ENCODE measurements at places on chromosomes 2 and 18.

DNA sequence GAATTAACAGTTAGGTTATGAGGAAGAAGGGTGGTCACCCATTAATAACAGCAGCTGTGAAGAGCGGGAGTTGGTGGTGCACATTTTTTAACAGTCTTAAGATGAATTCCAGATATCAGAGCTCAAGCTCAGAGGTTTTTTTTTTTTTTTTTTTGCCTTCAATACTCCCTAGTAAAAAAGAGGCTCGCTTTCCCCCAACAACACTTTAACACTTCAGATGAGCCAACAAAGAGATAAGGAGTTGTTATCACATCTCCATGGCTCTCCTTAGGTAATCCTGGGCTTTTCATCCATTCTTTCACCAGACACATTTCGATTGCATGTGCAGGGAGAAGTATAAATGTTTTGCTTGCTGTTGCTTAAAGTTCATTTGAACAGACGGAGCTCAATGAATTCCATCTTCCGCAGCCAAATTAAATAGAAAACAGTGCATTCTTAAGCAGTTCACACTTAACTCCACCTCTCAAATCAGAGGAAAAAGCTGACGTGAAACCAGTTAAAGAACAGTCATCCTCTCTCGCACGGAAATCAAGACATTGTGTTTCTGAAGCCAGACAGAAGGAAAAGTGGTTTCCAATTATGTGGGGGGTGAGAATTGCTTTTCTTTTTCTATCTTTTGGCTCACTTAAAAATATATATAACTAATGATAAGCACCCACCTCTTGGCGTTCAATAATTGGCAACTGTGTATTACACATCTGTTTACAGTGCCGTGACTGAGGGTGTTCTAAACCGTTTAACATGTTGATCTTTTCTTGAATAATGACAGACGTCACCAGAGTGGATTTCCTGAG lies 118.2 kb downstream of the ZNF521 start:
- no peak for DNase-seq

DNA sequence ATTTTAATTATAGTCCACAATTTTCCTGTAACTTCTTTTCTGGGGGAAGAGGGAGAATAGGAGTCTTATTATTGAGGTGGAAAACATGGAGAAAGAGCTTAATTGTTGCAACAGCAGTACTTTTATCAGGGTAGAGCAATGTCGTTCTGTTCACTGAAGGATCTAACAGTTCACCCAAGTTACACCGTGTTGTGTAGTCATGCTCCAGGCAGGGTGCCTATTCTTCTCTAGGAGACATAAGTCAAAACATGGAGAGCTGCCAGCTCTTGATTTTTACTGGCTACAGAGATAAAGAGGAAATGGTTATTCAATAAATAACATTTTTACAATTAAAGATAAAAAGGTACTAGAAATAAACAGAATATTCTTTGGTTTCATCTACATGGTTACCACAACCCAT lies 594.3 kb upstream of the NETO1 start:
- peak; percentile 81 for DNase-seq

GRCh38 chr18:51162617-51163016 lies 34.9 kb downstream of the MEX3C start:
- no peak for DNase-seq

GRCh38 chr2:70515938-70516337 lies 37.7 kb downstream of the TGFA start:
- no peak for DNase-seq

DNA sequence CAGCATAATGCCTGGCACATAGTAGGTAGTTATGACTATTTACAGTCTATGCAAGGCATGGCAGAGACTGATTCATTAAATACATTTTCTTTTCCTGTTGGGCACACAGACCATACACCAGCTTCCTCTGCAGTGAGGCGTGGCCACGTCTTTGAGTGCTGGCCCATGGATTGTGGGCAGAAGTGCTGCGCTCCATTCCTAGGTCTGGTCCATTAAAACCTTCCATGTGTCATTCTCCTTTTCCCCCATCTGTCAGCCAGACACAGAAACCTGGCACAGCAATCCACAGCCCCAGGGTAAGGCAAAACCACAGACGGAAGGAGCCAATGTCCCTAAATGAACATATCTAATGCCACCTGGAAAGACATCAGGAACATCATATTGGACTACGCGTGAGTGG lies 141.9 kb downstream of the TTC32 start:
- DNase-seq: no peak

DNA sequence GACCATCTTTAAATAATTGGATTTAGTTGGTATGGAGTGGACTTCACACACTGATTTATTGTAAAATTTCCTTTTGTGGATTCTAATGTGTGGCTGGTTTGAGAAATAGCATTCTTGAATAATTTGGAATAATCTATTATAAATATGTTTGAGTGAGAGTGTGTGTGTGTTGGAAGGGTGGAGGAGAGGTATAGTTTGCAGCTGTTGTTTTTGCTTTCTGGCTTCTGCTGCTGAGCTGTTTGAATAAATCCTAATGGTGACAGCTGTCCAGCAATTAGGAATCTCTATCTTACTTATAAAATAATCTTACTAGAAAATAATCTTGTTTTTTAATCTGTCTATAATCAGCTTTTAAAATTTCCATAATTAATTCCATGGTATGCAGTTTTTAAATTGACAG lies 1283.0 kb upstream of the CDH2 start:
- DNase-seq: no peak

DNA sequence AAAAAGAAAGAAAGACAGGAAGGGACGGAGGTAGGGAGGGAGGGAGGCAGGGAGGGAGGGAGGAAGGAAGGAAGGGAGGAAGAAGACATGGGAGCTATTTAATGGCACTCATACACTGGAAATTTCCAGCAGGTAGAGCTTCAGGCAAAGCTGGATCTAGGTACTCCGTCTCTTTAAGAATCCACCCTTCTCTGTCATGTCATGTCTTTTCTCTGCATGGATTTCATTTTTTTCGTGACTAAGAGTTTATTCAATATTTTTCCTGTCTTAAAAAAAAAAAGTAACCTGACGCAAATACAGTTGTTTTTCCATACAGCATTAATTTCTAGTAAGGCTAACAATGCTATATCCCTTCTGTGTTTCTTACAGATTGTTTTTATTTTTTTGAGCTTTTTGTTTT lies 56.3 kb upstream of the MCFD2 start:
- no peak for DNase-seq

DNA sequence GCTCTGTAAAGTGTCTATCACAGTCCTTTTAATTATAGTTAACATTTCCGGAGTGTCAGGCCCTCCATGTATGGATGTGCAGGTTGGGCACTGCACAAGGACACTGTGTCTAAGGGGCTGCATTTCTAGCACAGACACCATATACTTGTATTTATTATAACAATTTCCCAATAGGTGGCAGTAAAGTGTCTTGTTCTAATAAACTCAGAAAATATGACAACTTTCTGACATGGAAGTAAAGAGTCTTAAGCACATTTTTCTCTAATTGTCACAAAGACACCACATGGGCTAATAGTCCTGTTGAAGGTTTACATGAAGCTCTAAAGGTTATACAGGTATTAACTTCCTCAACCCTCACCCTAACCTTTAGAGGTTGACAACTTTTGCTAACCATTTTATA lies 156.6 kb downstream of the DYSF start:
- DNase-seq: peak; percentile 24
